ENCODE measurements at places on chromosomes 13 and 19.

DNA sequence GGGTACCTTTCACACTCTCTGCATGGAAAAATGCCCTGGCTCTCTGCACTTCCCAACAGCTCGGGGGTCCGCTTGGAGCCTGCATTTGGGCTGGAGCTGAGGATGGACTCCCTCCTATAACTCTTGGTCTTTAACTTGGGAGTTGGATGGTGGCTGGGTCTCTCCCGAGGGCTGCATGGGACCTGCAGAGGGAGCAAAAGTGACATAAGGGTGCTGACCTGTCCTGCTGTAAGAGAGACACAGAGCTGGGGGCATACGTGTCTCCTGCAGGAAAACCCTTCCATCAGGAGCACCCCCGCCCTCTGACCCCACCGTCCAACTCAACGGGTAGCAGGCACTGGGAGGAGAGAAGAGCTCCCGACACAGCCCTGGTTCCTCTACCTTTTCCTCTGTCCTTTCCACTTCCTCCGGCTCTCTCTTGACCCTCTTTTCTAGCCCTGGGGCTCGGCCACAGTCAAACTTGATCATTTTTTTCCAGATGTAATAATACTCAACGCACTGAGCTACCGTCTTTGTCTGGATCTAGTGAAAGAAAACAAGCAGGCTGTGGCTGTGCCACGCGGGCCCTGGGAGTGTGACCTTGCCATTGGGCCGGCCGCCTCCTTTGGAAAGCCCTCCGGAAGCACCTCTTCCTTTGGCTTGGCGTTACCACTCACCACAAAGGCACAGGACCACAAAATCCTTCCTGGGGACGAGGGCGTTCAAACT, 6.8 kb upstream of the NAPA start:
- DNase-seq, result no peak

GRCh38 chr19:10499550-10500246, 3.5 kb downstream of the KEAP1 start:
- no peak for DNase-seq

DNA sequence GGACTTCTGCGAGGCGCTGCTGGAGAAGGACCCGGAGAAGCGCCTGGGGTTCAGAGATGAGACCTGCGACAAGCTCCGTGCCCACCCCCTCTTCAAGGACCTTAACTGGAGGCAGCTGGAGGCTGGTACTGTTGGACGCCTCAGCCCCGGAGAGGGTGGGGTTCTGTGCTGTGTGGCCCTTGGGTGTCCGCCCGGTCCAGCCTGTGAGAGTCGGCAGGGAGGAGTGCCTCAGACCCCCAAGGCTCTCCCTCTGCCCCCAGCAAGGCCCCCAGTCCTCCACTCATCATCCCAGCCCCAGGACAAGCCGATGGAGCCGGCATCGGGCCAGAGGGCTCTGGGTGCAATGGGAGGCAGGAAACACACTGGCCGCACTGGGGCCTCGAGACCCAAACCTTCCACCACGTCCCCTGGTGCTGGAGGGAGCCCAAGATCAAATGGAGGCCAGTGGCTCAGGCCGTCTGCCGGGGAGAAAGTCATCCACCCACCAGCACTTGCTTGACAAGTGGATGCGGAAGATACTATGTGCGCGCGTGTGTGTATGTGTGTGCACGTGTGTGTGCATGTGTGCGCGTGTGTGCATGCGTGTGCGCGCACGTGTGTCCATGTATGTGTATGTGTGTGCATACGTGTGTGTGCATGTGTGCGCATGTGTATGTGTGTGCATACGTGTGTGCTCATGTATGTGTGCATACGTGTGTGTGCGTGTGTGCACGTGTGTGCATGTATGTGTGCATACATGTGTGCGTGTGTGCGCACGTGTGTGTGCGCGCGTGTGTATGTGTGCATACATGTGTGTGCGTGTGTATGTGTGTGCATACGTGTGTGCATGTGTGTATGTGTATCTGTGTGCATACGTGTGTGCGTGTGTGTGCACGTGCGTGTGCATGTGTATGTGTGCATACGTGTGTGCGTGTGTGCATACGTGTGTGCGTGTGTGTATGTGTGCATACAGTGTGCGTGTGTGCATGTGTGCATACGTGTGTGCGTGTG, 25.8 kb upstream of the TMEM255B start:
- DNase-seq, result no peak

- no peak for DNase-seq
Observed at GRCh38 chr19:32824191-32824751, 45.3 kb downstream of the SLC7A9 start.
